ENCODE measurements at places on chromosomes 3 and 15. TPM values are rescaled to one million over a fixed set of nuclear protein-coding genes. Genes with fewer than 3 reads are reported as not detected.

GRCh38 chr3:95394286-95394685 lies 1331.4 kb downstream of the NSUN3 start:
- no peak for DNase-seq

Gene ZNF860
- total RNA-seq = not detected

Gene MUC20
- 0.96 TPM for total RNA-seq

Gene TASOR
- total RNA-seq = 62.7 TPM

- DNase-seq = no peak
These were observed 329.1 kb upstream of the C2CD4B start for GRCh38 chr15:62494197-62494596.

GRCh38 chr15:59997070-59997701 lies 6.9 kb upstream of the FOXB1 start:
- DNase-seq = no peak

DNA sequence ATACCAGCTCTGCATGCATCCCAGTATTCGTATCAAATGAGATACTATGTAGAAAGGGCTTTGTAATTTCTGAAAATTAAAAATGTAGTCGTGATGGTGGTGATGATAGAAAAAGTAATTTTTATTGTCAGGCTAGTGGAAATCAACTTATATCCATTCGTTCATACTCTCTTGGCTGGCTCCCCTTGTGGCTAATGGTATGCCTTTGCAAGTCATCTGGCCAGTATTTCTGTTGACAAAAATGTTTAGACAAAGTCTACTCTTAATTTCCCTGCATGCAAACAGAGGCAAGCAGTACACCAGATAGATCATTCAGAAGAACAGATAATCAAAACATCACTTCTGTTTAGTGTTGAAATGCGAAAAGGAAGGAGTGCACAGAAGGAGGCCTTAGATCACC lies 49.6 kb upstream of the DUT start:
- no peak for DNase-seq
